ENCODE measurements at places on chromosomes 1 and 21.
A peak's percentile ranks its signal among the peaks of the same experiment; 100 is the strongest.

DNA sequence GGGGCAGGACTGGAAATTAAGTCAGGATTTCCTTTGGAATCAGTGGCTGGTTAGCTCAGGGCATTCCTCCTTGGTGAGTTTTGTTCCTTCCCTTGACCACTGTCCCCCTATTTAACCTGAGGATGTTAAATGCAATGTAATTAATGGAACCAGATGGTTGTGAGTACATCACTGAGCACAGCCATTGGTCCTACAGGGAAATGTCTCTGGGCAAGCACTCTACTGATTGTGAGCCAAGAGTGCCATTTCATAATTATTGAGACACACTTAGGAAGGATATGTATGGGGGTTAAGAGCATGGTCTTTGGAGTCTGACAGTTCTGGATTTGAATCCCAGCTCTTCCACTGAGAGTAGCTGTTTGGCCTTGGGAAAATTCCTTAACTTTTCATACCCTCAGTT is 74.4 kb downstream of the SPAG17 start:
- no peak for DNase-seq

GRCh38 chr1:221712776-221713431 is 29.0 kb downstream of the DUSP10 start:
- peak; percentile 52 for DNase-seq

- peak; percentile 57 for DNase-seq
Measured at GRCh38 chr1:166839600-166840308, 479 bp downstream of the POGK start.

GRCh38 chr1:246343251-246343650 is 163.8 kb downstream of the SMYD3 start:
- DNase-seq: no peak

DNA sequence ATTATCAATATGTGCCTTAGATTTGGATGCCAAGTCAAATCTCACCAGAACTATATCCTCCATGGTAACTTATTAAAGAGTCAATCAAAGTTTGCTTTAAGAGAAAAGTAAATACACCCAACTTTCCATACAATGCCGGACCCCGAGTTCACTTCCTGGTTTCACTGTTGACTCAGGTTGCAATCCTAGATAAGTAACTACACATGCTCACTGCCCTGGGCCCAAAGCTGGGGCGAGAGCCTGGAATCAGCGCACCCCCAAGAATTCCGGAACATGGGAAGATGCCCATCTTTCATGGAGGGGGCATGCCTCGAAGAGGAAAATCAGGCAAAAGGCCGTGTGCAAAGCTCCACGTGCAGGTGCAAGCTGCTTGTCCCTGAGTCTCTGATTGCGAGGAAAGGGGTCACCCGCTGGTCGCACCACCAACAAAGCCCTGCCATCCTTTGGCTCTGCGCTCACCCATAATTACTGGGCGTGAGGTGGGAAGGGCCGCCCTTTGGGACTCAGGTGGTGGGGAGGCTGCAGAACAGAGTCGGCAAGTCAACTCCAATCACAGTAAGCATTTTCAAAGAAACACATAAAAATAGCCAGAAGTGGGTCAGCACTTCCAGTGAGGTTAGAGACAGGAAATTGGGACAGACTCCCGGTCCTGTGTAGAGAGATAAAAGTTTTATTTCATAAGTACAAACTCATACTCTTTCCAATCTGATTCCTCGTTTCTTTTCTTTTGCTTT is 167.7 kb downstream of the TOMM20 start:
- DNase-seq: no peak

DNA sequence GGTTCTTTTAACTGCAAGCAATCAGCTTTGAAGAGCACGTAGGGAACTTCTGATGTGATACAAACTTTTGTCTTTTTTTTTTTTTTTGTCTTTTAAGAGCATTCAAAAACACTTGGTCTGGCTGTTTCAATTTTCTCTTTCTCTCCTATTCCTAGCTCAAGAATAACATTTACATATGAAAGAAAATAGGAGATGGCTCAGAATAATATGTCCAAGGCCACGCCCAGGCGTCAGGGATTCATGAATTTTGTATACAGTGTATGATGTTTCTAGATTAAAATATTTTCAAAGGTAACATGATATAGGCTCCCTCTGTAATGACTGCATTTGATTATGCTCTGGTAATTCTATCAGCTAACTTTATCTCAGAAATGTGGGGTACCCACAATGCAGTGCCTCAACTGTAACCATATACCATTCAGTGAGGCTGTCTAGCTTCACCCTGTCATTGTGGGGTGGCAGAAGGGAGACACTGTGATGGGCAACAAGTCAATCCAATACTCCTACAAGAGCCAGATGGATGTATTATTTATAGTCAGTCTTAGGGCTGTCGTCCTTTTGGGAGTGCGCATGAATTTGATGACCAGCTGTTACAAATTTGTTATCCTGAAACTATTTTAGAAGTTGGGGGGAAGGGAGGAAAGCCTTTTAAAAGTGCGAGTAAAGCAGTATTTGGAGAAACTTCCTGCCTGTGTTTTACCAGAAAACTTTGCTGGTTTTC is 1.5 kb upstream of the AKNAD1 start:
- DNase-seq: peak; percentile 31

DNA sequence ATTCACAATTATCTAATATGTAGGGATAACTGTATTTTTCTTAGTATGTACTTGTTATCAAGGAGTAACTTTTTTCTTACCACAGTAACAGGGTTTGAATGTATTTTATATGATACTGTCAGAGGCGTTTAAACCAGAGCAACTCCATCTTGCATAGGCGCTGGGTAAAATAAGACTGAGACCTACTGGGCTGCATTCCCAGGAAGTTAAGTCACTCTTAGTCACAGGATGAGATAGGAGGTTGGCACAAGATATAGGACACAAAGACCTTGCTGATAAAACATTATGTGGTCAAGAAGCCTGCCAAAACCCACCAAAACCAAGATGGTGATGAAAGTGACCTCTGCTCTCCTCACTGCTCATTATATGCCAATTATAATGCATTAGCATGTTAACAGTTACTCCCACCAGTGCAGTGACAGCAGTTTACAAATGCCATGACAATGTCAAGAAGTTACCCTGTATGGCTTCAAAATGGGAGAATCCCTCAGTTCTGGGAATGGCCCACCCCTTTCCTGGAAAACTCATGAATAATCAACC is 64.8 kb downstream of the RPE65 start:
- no peak for DNase-seq

GRCh38 chr21:15028186-15028585 is 36.6 kb downstream of the NRIP1 start:
- no peak for DNase-seq

DNA sequence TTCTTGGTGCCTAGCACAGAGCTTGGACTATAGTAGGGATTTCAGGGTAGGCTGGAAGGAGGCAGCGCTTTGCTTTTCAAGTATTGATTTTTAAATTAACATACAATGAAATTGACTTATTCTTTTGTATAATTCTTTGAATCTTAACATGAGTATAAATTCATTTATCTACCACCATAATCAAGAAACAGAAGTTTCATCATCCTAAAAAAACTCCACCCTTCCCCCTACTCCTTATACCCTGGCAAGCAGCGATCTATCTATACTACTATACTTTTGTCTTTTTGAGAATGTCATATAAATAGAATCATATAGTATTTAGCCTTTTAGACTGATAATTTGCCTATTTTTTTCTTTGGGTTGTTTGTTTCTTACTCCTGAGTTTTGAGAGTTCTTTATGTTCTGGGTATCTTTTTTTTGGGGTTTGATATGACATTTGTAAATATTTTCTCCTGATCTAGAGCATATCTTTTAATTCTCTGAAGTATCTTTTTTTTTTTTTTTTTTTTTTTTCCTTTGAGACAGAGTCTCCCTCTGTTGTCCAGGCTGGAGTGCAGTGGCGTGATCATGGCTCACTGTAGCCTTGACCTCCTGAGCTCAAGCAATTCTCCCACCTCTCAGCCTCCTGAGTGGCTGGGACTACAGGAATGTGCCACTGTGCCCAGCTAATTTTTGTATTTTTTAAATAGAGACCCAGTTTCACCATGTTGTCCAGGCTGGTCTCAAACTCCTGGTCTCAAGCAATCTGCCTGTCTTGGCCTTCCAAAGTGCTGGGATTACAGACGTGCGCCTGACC is 6.4 kb downstream of the RPS6KC1 start:
- no peak for DNase-seq

DNA sequence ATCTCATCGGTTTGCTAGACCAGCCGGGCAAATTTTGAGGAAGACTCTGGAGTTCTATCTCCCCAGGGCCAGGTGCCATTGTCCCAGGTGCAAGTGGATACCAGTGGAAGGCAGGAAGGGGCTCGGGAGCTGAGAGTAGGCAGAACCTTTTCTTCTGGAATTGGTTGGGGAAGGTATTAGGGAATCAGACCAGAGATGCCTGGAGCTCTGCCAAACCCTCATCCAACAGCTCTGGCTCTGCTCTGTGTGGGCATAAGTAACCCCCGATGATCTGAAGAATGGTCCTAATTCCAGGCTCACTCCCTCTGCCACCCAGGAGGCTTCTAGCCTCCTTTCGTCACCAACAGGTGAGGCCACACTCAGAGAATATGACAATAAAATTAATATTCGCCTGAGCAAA is 69.9 kb downstream of the PGBD5 start:
- DNase-seq: no peak

GRCh38 chr1:200857804-200858203 is 15.0 kb upstream of the GPR25 start:
- DNase-seq: no peak

GRCh38 chr1:18253093-18253492 is 145.5 kb downstream of the IGSF21 start:
- no peak for DNase-seq

GRCh38 chr1:107750364-107750959 is 214.5 kb downstream of the VAV3 start:
- DNase-seq: peak; percentile 42

DNA sequence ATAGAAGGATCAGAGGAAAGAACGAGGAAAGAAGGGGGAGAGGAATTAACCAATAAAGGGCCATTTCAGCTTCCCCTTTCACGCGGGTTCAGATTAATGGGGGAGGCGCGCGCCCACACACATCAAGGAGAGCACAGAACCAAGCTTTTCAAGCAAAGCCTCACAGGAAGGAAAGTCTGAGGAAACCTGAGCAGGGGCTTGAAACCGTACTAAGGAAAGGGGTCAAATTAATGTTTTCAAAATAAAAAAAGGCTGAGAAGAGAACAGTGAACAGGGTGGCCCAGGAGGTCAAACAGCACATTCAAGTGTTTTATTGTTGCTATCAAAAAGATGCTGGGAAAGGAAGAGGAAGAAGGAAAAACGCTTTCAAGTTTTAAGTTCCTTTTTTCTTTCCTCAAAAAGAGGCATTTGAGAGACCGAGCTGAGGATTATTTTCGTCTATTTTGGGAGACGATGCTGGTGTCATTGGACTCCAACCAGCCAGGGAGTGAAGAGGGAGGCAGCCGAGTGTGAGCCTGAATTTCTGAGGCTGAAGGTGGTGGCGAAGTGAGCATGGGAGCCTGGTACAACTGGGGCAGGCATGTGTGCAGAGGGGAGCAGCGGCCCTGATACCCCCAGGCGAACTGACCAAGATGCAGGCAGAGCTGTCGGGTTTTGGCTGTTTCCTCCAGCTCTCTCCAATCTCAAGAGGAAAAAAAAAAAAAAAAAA is 88.4 kb downstream of the PROX1 start:
- no peak for DNase-seq

GRCh38 chr1:244791061-244791460 is 44.4 kb upstream of the COX20 start:
- DNase-seq: no peak

- peak; percentile 20 for DNase-seq
Measured at GRCh38 chr1:25343872-25344271, 5.7 kb downstream of the TMEM50A start.

DNA sequence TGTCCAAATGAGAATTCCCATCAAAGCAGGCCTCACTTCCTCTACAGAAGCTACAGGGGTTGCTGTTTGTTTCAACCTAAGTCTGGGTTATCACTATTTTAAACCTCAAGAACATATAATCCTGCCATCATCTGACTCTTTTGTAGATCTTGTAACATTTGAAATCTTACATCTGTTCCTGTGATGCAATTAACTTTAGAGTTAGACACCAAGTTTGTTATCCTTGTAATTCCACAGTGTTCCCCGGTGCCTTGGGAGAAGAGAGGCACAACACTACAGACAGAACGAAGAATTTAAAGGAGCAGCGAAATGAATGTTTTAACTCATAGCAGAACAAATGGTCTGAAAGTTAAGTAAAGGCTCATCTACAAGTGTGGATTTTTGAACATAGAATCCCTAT is 116.1 kb downstream of the UCHL5 start:
- DNase-seq: no peak

DNA sequence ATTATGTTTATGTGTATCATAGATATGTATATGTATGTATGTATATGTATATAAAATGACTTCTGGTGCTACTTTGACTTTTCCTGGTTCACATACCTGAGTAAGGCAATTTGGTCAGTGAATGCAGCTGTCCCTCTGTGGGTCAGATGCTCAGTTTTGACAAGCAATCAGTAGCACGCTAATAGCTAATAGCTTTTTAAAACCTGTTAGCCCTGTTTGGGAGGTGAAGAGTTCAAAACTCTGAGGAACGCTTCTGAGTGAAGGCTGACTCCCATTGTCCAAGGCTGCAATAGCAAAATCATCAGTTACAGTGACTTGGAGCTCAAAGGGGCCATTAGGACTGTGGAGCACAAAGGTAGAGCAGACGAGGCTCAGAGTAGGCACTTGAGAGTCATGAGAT is 67.2 kb downstream of the MARK1 start:
- DNase-seq: no peak

GRCh38 chr1:94411237-94411636 is 7.0 kb upstream of the ABCD3 start:
- no peak for DNase-seq

DNA sequence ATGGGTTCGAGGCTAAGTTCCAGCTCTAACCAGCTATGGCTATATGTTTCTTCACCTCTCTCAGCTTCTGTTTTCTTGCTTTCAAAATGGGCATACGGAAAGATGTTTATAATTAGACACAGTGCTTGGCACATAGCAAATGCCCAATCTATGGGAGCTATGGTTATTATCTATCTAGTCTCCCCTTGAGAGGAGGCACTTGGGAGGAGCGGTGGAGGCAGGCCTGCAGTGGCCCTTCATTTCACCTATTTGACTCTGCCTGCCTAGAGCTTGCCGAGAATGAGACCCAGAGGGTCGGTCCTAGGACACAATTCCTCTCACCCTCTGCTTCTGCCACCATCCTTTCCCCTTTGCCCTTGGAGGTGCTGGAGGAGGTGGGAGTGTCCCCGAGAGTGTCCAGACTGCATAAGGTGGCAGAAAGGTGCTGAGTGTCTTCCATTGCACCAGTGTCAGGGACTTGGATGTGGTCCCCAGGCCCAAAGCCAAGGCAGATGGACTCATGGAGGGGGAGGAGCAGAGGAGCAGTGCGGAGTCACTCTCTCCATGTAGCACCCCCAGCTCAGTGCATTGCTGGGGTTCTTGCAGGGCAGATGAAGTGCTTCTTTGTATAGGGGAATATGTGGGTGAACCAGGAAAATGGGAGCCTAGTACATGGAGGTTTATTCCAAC is 9.0 kb downstream of the LGR6 start:
- no peak for DNase-seq

GRCh38 chr1:53640701-53641075 is 98.3 kb downstream of the GLIS1 start:
- DNase-seq: peak; percentile 7

GRCh38 chr1:18635891-18636595 is 5.4 kb downstream of the PAX7 start:
- no peak for DNase-seq
